Hematopoietic multipotent progenitor cell treated with erythropoietin and hydrocortisone succinate and interleukin-3 and kit ligand, for 6 days (in vitro differentiated cells): ENCODE measurements at places on chromosomes 16 and 17.

- DNase-seq = no peak
These were observed 84.6 kb downstream of the C16orf78 start for GRCh38 chr16:49458243-49458642.

DNA sequence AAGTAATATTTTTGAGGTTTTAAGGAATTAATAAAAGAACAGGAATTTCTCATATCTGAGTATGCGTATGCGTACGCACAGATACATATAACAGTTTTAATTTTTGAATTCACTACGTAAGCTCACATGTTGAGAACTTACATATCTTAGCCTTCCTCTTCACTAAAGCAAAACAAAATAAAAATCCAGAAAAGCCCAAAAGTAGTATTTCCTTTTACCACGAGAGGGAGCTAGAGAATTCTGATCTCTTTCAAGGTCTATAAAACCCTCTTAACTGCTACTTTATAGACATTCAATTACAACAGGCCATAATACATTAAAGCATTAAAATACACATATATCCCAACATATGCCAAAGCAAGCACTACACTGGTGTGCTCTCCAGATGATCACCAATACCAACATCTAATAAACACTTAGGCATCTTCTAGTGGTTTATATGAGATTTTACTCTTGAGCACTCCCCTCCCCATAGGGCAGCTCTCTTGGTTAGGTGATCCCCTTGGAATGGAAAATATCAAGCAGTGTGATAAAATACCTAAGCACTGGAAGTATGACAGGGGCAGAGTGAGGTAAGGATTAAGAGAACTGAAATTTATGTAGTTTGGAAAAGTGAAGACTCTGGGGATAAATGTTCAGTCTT lies 94.0 kb downstream of the SKAP1 start:
- peak; percentile 80 for DNase-seq

DNA sequence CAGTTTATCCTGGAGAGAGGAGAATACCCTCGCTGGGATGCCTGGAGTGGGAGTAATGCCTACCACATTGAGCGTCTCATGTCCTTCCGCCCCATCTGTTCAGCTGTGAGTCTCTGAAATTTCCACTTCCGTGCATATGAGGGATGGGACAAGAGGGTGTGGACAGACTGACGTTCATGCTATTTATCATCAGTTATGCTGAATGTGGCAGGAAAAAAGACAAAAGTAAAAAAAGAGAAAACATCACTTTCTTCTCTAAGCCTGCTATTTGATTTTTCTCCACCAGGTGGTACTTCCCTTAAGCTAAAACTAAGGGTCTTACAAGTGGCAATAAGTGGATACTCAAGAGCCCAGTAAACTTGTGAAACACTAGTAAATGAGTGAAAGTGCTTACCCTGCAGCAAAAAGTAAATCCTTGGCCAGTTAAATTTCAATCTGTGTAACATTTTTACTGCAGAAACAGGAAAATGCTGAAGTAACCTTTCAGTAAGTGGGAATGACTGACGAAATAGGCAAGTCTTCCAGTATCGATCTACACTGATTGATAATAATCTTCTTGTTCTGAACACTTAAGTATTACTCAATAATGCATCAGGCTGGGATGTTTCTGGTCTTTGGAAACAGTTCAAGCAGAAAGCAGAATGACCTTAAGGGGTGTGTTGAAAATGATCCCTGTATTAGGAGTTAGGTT lies 5.6 kb downstream of the CRYBA1 start:
- peak; percentile 69 for DNase-seq

- DNase-seq = no peak
These were observed 8.3 kb upstream of the ITGA2B start for GRCh38 chr17:44397479-44398440.

DNA sequence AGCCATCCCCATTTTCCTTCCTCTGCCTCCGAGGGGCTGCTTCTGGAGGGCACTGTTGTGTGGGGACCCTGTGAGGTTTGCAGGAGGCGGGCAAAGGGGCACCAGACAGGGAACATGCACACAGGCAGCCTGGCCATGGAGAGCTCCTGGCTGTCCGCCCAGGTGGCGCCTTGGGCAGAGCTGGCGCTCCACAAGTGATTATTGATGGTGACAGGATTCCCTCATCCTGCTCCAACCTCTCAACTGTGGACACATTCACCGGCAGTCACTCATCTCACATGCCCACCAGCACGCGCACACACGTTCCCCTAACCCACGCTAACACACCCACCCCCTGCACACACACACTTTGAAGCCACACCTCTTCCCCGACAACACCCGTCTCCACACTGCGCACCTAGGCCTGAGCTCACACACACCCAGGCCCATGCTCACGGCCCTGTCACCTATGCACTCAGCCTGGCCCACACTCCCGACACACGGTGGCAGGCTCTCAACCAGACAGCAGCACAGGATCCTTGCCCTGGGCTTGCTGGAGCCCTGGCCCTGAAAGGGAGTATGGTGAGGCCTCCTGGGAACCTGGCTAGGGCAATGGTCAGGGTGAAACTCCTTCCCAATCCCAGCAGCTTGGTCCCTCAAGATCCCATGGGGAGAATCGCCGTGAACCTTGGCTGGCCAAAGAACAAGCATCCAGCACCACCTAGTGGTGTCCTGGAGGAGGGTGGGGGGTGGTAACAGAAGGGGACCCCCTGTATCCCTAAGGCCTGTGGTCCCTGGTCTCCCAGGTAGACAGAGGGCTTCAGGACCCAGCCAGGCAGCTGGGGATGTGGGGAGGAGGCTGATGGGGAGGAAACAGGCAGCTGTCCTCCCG lies 3.6 kb downstream of the PNMT start:
- peak; percentile 73 for DNase-seq

DNA sequence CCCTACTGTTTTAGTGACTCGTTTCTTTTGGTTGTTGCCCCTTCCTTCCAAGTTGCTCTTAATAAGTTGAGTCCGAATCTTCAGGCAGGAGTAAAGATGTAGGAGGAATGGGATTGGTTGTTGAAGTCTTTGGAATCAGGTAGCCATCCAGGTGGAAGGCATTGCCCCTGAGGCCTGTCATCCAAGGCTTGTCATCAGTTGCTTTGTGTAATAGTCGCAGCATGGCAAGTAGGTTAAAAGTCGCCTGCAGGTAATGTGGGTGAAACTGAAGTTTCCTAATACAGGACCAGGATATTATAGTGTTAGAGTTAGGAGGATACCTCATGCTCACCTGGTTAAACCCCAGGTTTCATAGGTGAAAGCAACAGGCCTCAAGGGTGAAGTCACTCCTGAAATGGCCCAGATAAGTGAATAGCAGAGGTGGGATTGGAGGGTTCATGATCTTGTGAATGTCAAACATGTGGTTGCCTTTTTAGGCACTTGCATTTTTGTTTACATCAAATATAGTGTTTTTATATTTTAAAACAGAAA lies 934 bp downstream of the PCTP start:
- no peak for DNase-seq

DNA sequence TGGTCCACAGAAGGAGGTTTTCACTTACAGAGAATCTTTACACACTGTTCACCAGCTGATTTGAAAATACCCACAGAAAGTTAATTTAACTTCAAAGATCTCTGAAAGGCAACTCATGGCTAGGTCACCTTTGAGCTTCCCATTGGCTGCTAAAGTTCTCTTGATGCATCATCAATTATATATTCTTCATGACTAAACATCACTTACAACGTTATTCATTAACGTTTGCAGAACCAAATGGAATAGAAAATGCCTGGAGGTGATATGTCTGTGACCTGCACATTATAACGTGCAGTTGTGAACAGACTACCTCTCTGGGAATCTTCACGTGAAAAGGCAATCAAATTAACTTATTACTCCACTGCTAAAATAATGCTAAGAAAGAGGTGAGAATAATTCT lies 238.5 kb downstream of the ZFHX3 start:
- no peak for DNase-seq

DNA sequence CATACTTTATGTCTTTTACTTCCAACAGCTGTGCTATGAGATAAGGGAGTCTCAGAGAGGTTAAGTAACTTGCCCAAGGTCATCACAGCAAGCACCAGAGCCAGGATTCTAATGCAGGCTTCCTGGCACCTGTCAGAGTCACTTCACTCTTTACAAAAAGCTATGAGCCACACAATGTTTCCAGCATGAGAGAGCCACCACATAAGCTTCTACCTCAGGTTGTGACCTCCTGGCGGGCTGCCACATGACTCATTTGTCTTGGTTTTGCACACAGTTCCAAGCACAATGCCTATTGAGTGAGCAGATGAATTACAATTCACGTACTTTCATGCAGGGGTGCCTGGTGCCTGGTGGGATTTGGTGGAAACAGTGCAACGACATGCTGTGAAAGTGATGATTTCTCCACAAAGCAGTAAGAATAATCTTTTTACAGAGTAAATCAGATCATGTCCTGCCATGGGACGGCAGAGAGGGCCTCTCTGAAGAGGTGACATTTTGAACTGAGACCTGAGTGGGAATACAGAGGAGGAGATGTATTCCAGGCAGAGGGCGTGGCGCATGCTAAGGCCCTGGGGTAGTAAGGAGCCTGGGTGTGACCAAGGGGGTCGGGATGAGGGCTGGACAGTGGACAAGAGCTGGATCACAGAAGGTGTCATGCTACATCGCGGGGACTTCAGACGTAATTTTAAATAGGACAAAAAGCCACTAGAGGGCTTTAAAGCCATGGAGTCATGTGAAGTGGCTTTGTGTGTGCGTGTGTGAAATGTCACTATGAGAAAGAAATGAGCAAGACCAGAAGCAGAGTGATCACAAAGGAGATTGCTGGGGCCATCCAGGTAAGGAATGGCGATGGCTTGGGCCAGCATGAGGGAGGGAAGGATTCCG lies 53.4 kb downstream of the CACNG3 start:
- DNase-seq = peak; percentile 39

- DNase-seq = no peak
These were observed 46.5 kb downstream of the VAT1L start for GRCh38 chr16:77834635-77835540.

GRCh38 chr17:31529841-31530251 lies 138.4 kb downstream of the RAB11FIP4 start:
- no peak for DNase-seq

DNA sequence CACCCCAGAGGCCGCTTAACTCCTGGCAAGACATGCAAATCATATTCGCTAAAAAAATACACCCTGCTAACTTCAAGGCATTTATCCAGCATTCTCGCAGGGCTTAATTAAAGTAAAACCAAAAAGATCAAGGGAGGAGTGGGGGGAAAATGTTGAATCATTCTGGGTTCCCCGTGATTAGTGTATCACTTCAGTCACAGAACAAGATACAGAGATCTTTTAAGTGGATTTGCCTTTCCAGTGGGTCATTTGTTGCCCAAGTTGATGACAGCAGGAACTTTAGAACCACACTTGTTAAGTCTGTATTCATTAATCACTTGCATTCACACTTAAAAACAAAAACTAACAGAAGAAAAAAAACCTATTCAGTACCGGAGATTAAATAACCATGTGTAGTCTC lies 17.3 kb downstream of the CRYBA1 start:
- DNase-seq = no peak

DNA sequence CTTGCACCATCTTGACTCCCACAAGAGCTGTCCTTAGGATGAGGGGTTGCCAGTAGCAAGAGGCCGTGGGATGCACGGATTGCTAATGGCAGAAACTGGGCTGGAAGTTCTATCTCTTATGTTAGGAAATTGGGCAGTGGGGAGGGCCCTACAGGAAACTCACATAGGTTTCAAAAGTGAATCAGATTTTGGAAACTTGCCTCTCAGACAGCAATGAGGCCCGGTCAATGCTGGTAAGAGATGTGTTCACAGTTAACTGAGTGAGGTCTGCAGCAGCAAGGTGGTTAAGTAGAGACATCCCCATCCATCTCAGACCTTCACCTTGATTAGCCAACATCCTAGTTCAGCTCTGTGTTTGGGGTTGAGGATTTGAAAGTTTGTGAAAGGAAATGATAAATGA lies 164.7 kb downstream of the ABCA8 start:
- no peak for DNase-seq

DNA sequence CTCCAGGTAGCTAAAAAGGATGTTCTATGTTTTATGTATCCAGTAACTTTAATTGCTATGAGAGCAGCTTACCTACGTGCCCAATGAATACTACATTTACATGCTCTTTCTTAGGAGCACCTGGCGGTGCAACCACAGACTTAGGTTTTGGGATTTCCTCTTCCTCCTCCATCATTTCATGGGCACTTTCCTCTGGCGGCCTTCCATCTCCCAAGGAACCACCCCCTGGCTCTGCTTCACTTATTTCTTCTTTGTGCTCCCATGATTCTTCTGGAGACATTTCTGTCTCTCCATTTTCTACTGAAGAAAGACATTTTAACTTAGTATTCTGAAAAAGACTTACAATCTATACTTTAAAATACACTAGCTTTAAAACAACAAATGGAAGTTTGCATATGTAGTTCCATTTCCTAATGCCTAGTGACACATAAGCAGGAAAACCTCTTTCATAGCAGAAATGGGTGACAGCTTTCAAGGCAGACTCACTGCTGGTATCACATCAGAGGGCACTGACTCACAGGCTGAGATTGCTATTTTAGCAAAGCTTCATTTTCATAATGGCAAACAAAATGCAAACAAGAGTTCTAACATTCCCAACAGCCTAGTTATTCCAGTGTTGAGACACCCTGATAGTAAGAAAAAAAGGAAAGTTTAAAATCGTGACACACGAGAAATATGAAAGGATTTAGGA lies 19.1 kb downstream of the GSPT1 start:
- no peak for DNase-seq

GRCh38 chr16:84808826-84809225 lies 11.0 kb upstream of the CRISPLD2 start:
- DNase-seq = no peak

GRCh38 chr17:75819116-75819515 lies 25.1 kb downstream of the UNC13D start:
- no peak for DNase-seq

DNA sequence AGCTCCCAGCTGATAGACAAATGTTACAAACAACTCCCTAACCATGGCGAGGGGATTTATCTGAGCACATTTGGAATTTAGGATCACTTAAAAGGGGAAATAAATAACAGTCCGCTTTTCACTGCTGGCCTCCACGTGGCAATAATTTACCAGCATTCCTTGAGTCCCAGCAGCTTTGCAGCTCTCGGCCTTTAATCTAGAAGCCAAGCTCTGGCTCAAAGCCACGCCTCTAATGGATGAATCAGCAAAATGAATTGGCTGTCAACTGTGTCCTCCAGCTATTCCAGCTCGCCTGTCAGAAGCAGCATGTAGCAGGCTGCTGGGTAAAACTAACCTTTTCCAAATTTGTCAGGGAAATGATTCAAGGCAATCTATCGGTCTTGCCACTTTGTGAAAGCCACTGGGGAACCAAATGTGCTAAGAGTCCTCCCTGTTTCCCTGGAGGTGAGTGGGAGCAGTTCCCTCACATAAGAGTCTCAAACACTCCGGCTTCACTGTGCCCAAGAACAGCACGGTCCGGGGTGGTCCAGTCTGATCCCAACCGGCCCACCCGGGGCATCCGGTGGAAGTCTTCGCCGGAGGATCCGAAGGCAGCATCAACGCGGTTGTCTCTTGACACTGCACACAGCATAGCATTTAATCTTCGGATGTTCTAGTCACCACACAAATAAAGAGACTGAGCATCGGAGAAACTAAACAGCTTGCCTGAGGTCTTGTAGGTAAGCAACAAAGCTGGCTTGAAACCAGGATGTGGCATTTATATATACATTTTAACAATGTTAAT lies 143.3 kb downstream of the PARN start:
- DNase-seq = peak; percentile 94
